ENCODE measurements at places on chromosomes 16 and 17. TPM values are rescaled to one million over a fixed set of nuclear protein-coding genes. Genes with fewer than 3 reads are reported as not detected.

DNA sequence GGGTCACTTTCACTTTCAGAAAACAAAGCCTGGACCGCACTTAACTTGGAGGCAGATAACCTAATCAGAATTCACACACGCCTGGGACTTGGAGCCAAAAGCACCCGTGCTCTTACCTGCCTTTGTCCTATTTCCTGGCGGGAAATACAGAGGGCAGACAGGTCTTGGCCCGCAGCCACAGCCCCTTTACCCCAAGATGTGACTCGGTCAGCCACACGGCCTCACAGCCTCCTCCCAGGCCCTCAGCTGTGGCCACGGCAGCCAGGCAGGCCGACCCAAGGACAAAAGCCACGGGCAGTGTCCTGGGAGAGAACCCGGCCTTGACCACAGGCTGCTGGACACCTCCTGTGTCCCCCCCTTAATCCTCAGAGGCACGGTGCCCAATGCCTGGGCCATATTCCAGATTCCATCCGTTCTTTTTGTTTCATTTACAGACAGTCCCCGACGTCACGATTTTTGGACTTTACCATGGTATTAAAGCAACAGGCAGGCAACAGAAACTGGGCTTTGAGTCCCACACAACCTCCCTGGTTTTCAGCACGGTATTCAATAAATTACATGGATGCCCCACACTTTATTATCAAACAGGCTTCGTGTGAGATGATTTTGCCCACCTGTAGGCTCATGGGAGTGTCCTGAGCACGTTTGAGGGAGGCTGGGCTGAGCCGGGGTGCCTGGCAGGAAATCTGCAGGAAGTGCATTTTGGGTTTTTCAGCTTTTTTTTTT is 30.1 kb upstream of the GAA start:
- no peaks in the 10 kb centered on the region for H3K4me1 ChIP-seq
- no peak for DNase-seq
- H3K36me3 ChIP-seq, result no peaks in the 10 kb centered on the region
- no peak overlapping the region for H3K4me3 ChIP-seq
- H3K27ac ChIP-seq, result peak overlapping the region; percentile 26

- H3K4me1 ChIP-seq, result no peaks in the 10 kb centered on the region
- peaks cover 62% of the 10 kb centered on the region for H3K36me3 ChIP-seq
- H3K27me3 ChIP-seq, result no peaks in the 10 kb centered on the region
- DNase-seq, result no peak
- H3K4me3 ChIP-seq, result no peak overlapping the region
Measured at GRCh38 chr17:2179615-2180295, 123.8 kb downstream of the SMG6 start.

Gene ITGAD
- total RNA-seq, result 0.28 TPM

Gene SPN
- total RNA-seq, result 48.7 TPM

Gene SMIM36
- not detected for total RNA-seq

DNA sequence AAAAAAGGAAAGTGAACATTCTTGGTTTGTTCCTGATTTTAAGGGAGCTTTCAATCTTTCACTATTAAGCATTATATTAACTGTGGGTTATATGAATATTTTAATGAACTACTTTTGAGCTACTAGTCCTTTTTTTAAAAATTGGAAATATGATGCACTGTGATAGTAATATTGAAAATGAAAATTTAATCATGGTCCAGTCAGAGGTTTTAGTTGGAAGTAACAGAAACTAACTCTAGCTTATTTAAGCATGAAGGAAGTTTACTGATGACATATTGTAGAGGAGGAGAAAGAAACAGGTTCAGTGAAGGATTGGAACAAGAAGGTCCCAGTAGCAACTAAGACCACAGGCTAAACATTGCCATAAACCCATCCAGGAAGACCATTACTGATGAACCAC is 20.8 kb upstream of the TMIGD1 start:
- no peaks in the 10 kb centered on the region for H3K27me3 ChIP-seq
- H3K36me3 ChIP-seq, result no peaks in the 10 kb centered on the region
- no peak overlapping the region for H3K4me3 ChIP-seq
- no peak overlapping the region for H3K27ac ChIP-seq

Gene PHLPP2
- total RNA-seq, result 2.3 TPM

GRCh38 chr16:30445149-30445407 is 596 bp downstream of the SEPHS2 start:
- peaks cover 16% of the 10 kb centered on the region for H3K36me3 ChIP-seq
- H3K4me1 ChIP-seq, result peaks cover 19% of the 10 kb centered on the region
- DNase-seq, result no peak
- no peaks in the 10 kb centered on the region for H3K27me3 ChIP-seq

Data from thymus (tissue), 14 donors.